ENCODE measurements at places on chromosomes 3 and 15.
A peak's percentile ranks its signal among the peaks of the same experiment; 100 is the strongest.

DNA sequence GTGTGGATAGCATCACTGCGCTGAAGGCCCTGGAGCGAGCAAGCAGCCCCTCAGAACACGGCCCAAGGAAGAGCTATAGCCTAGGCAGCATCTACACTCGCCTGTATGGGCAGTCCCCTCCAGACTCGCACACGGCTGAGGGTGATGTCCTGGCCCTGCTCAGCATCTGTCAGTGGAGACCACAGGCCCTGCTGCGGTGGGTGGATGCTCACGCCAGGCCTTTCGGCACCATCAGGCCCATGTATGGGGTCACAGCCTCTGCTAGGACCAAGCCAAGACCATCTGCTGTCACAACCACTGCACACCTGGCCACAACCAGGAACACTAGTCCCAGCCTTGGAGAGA lies 20.5 kb downstream of the ATRIP start:
- no peak for DNase-seq

DNA sequence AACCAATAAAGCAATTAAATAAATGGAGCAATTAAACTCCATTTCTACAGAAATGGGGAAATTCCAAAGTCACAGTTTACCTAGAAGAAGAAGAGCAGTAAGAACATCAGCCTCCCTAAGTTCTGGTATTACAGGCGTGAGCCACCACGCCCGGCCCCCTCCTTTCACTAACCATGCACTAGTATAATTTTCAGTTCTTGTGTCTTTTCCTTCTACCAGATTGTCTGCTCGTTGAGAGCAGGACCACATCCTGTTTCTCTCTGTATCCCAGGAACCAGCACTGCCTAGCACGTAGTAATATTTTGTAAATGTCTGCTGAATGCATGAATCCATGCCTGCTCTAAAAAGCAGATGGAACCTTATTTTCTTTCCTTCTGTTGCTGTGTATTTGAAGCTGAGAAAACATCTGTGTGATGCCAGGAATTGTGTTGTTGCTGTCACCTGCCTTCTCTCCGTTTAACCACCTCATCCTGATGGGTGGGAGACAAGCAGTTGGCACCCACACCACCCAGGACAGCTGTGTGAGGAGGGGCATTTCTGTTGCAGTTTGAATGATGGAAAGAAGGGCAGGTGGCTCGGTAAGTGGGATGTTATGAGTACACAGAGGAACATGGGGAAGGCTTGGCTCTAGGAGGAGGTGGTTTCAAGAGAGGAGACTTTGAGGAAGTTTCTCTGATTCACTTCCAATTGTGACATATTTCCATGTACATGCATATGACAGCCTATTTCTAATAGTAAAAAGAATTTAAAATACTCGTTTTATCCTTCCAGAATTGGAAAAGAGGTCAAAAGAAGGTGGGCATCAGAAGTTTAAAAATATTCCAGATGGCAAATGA lies 30.1 kb downstream of the PXYLP1 start:
- no peak for DNase-seq

DNA sequence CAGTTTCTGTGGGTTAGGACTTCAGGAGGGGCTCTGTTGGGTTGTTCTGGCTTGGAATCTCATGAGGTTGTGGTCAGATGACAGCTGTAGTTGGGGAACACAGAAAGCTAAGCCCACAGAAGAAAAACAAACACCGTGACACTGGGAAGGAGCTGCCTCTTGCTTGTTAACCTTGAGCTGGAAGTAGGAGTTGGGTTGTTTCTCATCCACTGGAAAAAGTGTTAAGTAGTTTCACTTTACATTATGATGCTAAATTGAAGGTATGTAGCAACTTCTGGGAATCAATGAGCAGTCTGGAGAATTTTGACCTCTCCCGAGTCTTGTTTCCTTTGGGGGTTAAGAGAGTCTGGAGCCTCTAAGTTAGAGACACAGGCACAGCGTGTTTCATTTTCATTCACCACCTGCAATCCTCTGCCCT lies 20.4 kb downstream of the HACD3 start:
- DNase-seq, result no peak

DNA sequence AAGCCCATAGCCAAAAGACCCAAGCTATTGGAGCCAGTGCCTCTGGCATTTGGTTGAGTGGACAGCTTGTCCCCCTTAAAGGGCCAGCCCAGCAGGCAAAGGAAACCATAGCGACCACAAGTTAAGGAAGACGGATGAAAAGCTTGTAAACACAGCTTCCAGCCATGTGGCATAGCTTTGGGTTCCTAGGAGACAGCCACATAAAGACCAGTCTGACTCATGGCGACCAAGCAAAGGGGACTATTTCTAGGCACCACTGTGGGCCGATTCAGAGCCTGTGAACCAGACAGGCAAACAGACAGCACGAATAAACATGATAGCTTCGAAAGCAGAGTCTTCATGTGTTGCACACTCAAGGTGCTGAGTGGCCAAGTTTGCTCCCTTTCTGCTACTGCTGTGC lies 30.5 kb upstream of the SRGAP3 start:
- peak; percentile 25 for DNase-seq

GRCh38 chr3:128378631-128379347 lies 87.9 kb downstream of the DNAJB8 start:
- DNase-seq, result no peak

GRCh38 chr15:55902981-55903380 lies 90.4 kb downstream of the NEDD4 start:
- no peak for DNase-seq

DNA sequence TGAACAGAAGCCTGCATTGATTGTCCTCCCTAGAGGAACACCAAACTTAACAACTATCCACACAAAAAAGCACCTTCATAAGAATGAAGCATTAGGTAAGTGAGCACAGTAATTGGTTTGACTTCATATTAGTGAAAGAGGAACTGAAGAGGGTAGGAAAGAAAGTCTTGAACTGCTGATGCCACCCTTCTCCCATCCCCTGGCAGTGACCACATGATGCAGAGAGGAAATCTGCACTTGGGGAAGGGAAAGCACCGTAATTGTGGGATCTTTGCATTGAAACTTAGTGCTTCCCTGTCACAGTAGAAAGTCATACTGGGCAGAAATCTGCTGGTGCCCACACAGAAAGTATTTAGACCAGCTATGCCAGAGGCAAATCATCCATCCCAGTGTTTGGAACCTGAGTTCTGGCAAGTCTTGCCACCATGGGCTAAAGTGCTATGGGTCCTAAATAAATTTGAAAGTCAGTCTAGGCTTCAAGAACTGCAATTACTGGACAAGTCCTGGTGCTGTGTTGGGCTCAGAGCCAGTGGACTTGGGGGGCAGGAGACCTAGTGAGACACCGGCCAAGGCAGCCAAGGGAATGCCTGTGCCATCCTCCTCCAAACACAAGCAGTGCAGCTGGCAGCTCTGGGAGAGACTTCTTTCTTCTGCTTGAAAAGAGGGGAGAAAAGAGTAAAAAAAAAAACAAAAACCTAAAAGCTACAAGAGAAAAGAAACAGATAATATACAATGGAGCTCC lies 63.6 kb downstream of the SLC15A2 start:
- DNase-seq, result no peak

All from NCI-H524 (cell line).